ENCODE measurements at places on chromosomes 7 and 10.

DNA sequence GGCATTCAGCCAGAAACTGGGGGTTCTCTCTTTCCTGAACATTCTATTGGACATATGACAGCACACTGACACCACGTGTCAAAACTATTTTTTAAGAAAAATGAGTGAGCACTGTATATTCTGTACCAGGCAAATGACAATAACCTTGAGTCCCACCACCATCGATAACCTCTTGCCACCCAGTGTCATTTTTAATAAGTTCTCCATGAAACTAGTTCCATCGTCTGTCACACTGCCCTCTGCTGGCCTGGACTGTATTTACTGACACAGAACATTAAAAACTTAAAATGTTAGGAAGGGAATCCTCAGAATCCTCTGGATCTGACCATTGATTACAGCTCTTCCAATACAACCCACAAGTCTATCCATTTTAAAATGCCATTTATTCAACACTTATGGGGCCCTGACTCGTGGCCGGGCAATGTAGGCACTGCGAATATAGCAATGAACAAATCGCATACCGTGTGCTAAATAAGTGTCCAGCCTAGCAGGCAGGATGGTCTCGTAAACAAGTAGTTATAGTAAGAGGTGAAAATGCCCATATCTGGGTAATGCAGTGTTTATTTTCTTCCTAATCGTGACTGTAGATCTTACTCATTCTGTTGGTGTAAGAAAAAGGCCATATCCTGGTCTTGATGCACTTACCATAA, 35.9 kb upstream of the CACNB2 start:
- no peak for DNase-seq

DNA sequence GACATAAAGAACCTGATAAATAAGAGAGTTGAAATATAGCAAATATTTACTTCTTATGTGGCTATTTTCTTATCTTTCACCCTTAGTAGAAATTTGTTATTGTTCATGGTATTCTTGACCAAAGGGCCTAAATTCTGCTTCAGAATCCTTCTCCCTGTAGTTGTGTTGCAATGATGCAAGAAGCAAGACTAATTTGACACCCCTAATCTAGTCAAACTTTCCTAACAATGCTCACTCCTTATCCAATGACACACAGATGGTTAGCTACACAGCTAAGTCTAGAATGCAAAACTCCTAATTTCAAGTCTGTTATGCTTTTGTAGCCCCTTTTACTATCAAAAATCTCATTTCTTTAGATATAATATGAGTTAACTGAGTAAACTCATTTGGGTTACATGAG, 56.1 kb downstream of the TWIST1 start:
- no peak for DNase-seq

DNA sequence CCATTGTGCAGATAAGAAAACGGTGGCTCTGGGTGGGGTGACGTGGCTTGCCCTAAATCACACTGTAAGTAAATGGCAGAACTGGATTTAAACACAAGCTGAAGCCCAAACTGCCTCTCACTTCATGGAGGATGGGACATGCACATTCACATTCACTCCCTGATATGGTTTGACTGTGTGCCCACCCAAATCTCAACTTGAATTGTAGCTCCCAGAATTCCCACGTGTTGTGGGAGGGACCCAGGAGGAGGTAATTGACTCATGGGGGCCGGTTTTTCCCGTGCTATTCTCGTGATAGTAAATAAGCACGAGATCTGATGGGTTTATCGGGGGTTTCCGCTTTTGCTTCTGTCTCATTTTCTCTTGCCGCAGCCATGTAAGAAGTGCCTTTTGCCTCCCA, 32.4 kb downstream of the CHST15 start:
- DNase-seq, result no peak

- peak; percentile 24 for DNase-seq
Measured at GRCh38 chr7:30682212-30683083, at the start of gene CRHR2. Gene CRHR2 (minus strand): TSS chr7:30682456. CDS start chr7:30682280, 176 bp downstream.

All from DMS79 treated with DMSO at 0.1 percent for 48 hours (cell line).